NCI-H1417 treated with DMSO at 0.1 percent for 48 hours (cell line): ENCODE measurements at places on chromosomes 2 and 18.

DNA sequence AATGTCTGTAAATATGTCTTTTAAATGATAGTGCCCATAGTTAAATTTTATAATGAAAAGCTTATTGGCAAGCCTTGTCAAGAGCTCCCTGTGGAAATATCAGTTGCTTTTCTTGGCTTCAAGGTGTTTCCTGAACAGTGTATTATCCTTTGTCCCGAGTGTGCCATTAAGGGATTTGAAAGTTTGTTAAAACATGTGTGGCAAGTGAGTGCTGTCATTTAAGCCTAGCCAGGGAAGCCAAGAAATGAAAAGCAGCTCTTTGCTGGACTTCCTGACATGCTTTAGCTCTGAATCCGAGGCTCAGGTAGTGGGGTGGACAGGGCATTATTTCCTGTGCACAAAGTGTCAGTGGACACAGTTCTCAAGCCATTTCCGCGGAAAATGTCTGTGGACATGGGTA lies 111.5 kb downstream of the DIS3L2 start:
- DNase-seq, result no peak

GRCh38 chr2:117828870-117829269 lies 14.4 kb downstream of the DDX18 start:
- DNase-seq, result no peak

DNA sequence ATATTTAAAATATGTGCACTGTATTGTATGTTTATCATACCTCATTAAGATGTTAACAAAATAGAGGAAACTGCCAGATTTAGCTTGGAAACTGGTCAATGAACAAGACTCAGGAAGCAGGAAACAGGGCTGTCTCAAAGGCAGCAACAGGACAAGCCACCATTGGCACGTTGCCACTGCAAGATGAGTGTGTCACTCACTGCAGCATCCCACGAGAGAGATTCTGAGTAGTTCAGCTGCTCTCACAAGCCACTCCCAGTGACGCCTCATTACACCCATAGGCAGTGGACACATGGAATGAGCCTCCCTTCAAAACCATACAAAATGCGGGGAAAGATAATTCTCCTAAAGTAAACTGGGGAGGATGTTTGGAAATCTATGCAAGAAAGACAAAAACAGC lies 181.9 kb upstream of the DLGAP1 start:
- DNase-seq, result no peak

GRCh38 chr2:5521461-5521860 lies 170.7 kb upstream of the SOX11 start:
- DNase-seq, result no peak

GRCh38 chr2:205706769-205707381 lies 24.6 kb downstream of the NRP2 start:
- no peak for DNase-seq

GRCh38 chr2:15973481-15974401 lies 33.4 kb downstream of the MYCN start:
- DNase-seq, result no peak

DNA sequence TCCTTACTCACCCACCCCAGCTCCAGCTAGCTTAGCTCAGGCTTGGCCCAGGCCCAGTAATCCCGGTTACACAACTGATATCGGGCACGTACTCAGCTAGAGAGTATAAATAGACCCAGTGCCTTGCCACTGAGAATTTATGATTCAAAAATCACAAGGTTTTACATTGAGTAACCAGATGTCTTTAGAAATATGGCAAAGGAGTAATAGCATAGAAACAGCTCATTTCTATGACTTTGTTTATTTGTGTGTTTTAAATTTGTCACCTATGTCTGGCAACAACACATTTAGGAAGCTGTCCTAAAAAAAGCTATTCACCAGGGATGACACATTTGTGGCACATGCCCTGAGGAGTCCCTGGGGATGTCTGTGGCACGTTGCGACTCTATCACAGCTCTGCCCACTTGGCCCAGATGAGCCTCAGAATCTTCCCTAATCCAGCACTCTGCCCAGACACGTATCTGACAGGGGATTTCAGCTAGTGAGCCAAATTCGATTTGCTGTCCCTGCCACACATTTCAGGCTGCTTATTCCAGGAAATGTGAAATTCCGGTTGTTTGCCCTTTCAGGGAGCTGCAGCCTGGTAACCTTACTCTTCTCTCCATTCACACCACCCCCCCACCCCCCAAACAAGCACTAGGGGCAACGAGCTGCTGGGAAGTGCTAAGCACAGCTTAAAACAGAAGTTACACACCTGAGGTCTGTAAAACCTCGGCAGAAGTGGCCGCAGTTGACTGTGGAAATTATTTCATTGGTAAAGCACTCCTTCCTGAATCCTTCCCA lies 85.4 kb upstream of the ZCCHC2 start:
- no peak for DNase-seq

DNA sequence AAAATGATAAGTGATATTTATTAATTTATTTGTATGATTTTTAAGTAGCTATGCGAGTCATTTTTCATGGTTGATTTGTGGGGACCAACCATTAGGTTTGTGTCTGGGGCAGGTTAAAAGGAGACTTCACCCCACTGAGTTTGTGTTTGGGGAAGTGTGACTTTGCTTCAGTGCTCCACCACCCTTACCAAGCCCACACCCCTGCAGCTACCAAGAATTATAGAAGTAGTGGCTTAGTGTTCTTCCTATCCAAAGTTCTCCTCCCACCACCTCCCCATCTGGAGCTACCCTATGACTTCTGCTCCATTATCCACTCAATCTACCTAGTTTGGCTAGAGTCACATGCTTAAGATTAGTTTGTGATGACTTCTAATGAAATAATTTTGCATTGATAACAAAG lies 182.1 kb upstream of the ZEB2 start:
- no peak for DNase-seq
